Endothelial cell (in vitro differentiated cells): ENCODE measurements at places on chromosomes 6 and 20.

GRCh38 chr20:4029505-4030467, 14.4 kb upstream of the RNF24 start:
- no peak for DNase-seq

DNA sequence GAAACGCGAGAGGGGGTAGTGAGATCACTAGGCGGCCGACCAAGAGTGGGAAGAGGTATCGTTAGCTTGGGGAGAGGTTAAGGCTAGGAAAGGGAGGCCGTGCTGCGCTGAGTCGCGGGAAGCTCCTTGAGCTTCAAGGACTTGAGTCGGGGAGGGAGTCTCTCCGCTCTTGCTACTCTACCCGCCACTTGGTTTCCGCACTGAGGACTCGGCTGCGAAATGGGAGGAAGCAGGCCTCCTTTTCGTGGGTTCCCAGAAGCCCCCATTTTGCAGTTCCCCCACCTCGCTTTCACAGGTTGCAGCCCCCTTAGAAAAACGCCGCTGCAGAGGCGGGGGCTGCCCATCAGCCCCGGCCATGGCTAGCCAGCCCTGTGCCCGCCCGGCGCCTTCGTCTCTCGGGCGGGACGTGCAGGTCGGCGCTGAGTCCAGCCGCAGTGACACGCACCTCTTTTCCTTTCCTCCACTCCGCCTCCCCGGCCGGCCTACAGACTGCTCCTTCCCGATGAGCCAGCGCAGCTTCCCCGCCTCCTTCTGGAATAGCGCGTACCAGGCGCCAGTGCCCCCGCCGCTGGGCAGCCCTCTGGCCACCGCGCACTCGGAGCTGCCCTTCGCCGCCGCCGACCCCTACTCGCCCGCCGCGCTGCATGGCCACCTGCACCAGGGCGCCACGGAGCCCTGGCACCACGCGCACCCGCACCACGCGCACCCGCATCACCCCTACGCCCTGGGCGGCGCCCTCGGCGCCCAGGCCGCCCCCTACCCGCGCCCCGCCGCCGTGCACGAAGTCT, 4.9 kb downstream of the VGLL2 start:
- peak; percentile 42 for DNase-seq

- no peak for DNase-seq
These were observed 276.9 kb downstream of the BMP7 start for GRCh38 chr20:56989516-56989915.

- DNase-seq = peak; percentile 51
These were observed 700 bp downstream of the GFOD1 start for GRCh38 chr6:13486679-13487121.

DNA sequence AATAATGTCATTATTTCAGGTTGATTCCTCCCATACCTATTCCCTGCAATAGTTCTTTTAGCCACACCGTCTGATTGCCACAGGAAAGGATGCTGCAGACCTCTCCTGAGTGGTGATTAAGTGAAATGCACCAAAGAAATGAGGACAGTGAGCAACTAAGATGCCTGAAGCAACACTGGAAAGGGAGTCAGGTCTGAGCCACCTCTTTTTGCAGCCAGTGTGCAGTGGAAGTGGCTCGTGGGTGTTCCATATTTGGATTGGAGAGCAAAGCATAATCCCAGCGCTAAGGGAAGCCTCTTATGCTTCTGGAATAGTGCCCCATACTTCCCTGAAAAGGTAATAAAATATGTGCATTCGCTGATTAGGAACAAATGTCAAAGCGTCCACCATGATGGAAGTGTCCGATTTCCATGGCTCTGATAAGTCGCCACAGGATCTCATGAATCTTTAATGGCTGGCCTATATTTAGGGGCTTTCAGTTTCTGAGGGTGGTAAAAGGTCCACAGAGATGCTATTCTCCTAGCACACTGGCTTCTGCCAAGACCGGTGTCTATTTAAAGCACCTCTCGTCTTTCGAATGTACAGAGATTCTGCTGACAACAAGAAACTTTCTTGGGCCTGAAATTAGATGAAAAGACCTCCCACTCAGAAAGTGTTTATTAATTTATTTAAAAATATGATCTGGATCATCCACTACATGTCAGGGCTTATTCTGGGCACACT, 253.9 kb downstream of the SLC24A3 start:
- DNase-seq = no peak

- DNase-seq = no peak
These were observed 23.6 kb upstream of the FBXL4 start for GRCh38 chr6:98971303-98971702.

DNA sequence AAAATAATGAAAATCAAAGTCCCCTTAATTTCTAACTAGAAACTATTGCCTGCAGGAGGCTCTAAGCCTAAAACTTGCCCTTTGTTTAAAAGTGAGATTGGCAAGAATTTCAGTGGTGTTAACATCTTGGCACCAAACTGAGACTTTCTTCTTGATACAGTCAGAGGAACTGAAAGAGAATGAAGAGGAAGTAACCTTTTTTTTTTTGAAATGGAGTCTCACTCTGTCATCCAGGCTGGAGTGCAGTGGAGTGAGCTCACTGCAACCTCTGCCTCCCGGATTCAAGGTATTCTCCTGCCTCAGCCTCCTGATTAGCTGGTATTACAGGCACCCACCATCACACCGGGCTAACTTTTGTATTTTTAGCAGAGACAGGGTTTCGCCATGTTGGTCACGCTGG, 3.6 kb downstream of the DOP1A start:
- DNase-seq = no peak

GRCh38 chr6:139313784-139314545, 22.2 kb upstream of the TXLNB start:
- DNase-seq = no peak

DNA sequence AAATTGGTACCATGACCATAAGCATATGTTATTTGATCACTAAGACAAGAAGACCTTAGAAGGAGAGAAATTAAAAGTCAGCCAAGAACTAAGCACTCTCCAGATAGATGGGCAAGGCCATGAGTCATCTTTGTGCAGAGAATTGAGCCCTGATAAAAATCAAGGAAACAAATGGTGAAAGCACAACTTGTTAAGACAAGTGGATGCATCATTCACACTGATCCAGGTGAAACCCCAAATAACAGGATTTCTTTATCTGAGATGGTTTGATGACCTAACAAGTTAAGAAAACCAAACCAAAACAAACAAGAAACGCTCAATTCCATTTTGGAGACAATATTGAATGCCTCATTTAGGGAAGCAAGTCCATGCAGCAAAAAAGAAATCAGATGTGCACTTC, 121.6 kb downstream of the ADAT2 start:
- no peak for DNase-seq

- DNase-seq = no peak
These were observed 60.1 kb upstream of the SPDEF start for GRCh38 chr6:34616227-34616585.

DNA sequence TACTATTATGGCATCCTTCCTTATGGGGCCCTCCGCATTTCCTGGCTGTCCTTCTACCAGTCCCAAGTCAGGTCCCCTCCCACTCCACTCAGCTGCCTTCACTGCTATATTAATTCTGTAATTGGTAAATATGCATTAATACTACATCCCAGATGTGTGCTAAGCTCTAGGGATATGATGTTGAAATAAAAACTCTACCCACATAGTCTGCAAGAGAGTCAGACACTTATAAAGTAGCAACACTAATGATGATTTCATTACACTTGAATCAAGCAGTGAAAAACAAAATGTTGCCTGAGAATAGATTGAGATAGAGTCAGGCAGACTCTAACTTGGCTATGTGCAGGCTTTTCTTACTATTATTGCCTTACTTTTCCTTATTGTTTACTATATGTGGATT, 62.4 kb downstream of the AIG1 start:
- no peak for DNase-seq

GRCh38 chr6:37517411-37517812, 17.7 kb upstream of the CCDC167 start:
- no peak for DNase-seq

GRCh38 chr20:20732641-20733040, 20.2 kb upstream of the RALGAPA2 start:
- DNase-seq = no peak

- no peak for DNase-seq
These were observed 192.2 kb upstream of the TAB2 start for GRCh38 chr6:149125309-149125708.

- DNase-seq = no peak
These were observed 22.3 kb upstream of the LAMP5 start for GRCh38 chr20:9492067-9492466.

GRCh38 chr6:153942361-153942760, 96.7 kb upstream of the OPRM1 start:
- no peak for DNase-seq

DNA sequence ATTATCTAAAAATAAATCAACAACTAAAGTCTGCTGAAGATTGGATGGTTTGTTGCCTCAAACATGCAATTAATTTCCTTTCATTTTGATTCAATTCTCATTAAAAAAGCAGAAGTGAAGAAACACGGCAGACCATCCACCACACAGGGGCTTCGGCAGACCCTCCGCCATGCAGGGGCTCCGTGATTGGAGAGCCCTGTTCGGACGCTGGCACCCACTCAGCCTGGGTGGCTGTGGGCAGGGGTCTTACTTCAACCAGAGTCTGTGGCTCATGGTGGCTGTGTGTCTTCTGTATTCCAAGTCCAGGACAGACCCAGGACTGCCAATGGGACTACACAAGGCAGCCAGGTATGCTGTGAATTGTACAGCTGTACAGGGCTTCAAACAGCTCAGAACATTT, 86.9 kb upstream of the FRMD1 start:
- DNase-seq = no peak

DNA sequence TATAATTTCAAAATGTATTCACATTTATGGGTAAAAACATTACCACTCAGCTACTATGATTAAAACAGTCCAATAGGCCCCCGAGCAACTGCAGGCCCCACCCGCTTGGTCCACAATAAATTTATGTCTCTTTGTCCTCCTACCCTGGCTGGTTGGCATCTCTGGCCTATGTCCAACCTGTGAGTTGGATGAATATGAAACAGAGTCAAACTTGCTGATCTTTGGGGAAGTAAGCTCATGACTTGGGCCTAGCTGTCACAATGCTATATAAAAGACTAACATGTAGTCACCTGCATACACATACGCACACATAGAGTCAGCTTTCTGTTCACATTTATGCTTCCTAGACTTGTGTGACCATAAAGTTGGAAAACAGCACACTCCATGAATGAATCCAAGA, 20.5 kb downstream of the MAP7 start:
- DNase-seq = no peak

DNA sequence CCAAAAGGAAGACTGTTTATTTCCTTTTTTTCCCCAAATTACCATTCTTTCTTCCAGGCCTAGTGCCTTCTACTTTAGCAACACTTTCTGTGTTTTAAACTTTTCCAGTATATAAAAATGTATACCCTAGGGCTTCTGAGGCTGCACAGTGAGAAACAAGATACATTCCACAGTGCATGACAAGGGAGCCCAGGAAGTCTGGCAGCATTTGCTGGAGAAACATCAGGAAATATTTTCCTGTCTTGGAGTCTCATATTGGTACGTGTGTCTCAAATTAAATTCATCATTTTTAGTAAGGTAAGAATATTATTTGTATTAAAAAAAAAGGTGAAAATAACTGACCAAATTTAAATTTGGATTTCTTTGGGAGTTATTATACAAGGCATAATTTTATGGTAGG, 662.6 kb downstream of the RFPL4B start:
- no peak for DNase-seq

DNA sequence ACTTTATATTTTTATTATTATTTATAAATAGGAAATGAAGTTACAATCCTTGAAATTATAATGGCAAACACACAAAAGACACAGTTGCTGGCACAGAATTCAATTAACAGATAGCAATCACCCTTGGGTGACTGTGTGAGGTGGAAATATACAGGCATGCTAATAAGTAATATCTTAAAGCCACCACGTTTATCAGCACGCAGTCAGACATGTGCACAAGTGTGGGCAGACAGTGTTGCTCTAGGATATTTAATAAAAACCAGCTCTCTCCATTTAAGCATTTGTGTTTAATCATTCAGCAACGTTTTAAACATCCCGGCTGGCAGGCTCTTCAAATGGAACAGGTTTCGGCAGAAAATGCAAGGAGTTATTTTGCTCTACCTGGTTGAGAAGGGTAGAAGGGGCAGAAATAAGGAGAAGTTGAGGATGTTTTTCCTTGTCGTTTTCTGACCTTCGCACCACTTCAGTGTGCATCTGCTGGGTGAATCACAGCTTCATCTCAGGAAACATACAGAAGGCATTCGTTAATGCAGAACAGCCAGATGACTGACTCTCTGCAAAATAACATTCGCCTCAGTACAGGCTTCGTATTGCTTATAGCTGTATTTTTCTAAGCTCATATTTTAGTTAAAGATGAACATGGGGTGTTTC, 585.1 kb downstream of the QKI start:
- no peak for DNase-seq

- DNase-seq = no peak
These were observed 110.0 kb downstream of the MAP7 start for GRCh38 chr6:136440203-136440602.

GRCh38 chr6:89379281-89379680, 26.8 kb upstream of the UBE2J1 start:
- DNase-seq = no peak

DNA sequence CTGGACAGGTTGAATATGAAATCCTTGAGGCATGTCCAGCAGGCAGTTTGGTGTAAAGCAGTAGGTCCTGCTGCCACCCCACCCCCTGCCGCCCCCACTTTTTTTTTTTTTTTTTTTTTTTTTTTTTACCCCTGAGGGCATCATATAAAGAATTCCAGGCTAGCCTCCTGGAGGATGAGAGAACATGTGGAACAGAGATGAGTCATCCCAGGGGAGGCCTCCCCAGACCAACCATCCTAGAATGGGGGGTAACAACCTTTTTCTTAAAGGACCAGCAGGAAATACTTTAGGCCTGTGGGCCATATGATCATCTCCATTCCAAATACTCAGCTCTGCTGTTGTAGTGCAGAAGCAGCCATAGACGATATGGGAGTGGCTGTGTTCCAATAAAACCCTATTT, 170.9 kb downstream of the GJA10 start:
- DNase-seq = no peak

GRCh38 chr6:139919107-139920026, 544.9 kb upstream of the CITED2 start:
- DNase-seq = no peak

GRCh38 chr6:21033575-21034026, 499.3 kb downstream of the CDKAL1 start:
- no peak for DNase-seq

- DNase-seq = no peak
These were observed 21.3 kb downstream of the PDE10A start for GRCh38 chr6:165641672-165642156.

DNA sequence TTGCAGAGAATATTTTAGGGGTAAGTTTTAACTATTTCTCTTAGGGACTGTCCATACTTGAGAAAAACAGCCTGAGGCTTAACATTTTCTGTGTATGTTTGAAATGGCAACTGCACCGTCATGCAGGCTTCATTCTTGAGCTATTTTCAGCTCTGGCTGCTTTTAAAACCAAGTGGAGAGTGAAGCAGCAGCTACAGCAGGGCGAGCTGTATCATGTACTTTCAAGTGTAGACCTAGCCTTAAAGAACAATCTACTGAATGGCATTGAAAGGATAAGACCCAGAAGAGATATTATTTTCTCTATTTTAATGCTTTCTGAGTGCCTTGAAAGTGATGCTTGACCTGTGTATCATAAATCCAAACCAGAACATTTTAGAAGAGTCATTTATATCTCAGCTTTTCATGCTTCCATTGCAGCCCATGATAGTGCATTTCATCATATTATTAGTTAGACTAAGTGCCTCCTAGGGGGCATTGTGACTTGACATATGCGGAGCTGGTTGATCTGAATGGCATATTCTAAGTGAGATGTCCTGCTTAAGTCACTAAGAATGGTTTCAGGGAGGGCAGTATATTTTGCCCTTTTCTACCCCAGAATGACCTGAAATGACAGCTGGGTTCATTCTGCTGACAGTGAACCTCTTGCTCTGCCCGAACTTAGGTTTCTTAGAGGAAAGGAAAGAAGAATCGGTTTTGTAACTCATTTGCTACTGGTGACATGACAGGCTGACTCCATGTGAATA, 85.3 kb downstream of the NKAIN2 start:
- no peak for DNase-seq
